Neural crest cell (in vitro differentiated cells): ENCODE measurements at places on chromosomes 1 and 21.

- H3K4me1 ChIP-seq: no peaks in the 10 kb centered on the region
- no peak overlapping the region for H3K4me3 ChIP-seq
- no peak for DNase-seq
- H3K36me3 ChIP-seq: no peaks in the 10 kb centered on the region
These were observed 277.5 kb upstream of the C1orf174 start for GRCh38 chr1:4177425-4178150.

GRCh38 chr1:183025782-183026774 lies 2.9 kb downstream of the LAMC1 start:
- H3K36me3 ChIP-seq: no peaks in the 10 kb centered on the region
- no peak for DNase-seq
- no peak overlapping the region for H3K27ac ChIP-seq
- no peaks in the 10 kb centered on the region for H3K27me3 ChIP-seq

DNA sequence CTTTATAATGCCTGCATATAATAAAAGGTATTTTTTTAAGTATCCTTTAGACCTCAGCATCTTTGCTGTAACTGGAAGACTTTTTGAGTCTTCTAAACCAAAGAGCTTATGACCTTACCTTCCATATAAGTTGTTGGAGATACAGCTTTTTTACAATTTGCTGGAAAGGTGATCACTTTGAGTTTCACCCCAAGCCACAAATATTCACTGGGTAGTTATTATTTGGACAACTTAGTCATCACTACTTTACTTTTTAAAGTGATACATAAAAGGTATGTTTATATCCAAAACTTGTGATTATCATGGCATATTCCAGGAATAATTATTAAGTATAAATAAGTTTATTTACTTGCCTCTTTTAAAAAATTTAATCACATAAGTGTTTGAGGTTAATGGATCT lies 246.7 kb upstream of the NRIP1 start:
- DNase-seq: no peak
- H3K27ac ChIP-seq: no peak overlapping the region
- H3K4me3 ChIP-seq: no peak overlapping the region
- H3K27me3 ChIP-seq: no peaks in the 10 kb centered on the region

GRCh38 chr1:8303141-8303540 lies 14.8 kb upstream of the SLC45A1 start:
- H3K4me3 ChIP-seq: no peak overlapping the region
- no peak overlapping the region for H3K27ac ChIP-seq
- DNase-seq: no peak
- peaks cover 5% of the 10 kb centered on the region for H3K27me3 ChIP-seq
- H3K36me3 ChIP-seq: no peaks in the 10 kb centered on the region
- peaks cover 26% of the 10 kb centered on the region for H3K4me1 ChIP-seq

GRCh38 chr1:247430434-247430833 lies 14.5 kb downstream of the NLRP3 start:
- no peak overlapping the region for H3K4me3 ChIP-seq
- peaks cover 2% of the 10 kb centered on the region for H3K27me3 ChIP-seq
- no peaks in the 10 kb centered on the region for H3K4me1 ChIP-seq
- H3K36me3 ChIP-seq: no peaks in the 10 kb centered on the region
- no peak overlapping the region for H3K27ac ChIP-seq

DNA sequence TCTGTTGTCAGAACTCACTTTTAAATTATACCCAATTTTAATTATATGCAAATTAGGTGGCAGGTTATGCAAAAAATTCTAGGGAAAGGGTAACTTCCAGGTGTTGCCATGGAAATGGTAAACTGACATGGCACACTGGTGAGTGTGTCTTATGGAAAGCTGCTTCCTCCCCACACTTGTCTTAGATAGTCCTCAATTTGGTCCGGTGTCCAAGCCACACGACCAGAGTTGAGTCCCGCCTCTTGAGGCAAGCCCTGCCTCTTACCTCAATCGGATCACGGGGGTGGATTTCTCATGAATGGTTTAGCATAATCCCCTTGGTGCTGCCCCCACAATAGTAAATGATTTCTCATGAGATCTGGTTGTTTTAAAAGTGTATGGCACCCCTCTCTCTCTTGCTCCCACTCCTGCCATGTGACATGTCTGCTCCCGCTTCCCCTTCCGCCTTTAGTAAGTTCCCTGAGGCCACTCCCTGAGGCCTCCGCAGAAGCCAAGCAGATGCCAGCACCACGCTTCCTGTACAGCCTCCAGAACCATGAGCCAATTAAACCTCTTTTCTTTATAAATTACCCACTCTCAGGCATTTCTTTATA lies 74.9 kb downstream of the MATN1 start:
- DNase-seq: no peak
- peaks cover 4% of the 10 kb centered on the region for H3K4me1 ChIP-seq
- H3K36me3 ChIP-seq: no peaks in the 10 kb centered on the region
- H3K27ac ChIP-seq: no peak overlapping the region

DNA sequence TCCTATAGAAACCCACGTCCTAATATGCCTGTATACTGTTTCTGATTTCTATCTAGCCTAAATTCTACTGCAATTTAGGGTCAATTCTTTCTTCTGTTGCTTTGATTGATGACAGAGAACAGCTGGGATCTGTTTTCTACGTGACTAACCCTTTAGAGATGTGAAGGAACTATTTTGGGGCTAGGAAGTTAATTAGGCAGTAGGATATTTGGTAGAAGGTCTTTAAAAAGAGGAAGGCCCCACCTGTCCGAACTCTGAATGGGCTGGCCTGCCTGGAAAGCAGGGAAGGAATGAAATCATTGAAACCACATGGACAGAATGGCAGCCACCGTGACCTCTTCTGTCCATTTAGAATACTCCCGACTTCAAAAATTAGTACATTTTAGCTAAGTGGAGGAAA lies 21.0 kb downstream of the EIF2D start:
- no peak overlapping the region for H3K27ac ChIP-seq
- no peak overlapping the region for H3K4me3 ChIP-seq
- no peak for DNase-seq
- peaks cover 15% of the 10 kb centered on the region for H3K4me1 ChIP-seq
- H3K27me3 ChIP-seq: no peaks in the 10 kb centered on the region

- H3K27me3 ChIP-seq: no peaks in the 10 kb centered on the region
- no peak overlapping the region for H3K4me3 ChIP-seq
- DNase-seq: no peak
- H3K27ac ChIP-seq: no peak overlapping the region
- peaks cover 14% of the 10 kb centered on the region for H3K4me1 ChIP-seq
- H3K36me3 ChIP-seq: peaks cover 23% of the 10 kb centered on the region
These were observed 48.7 kb downstream of the MRPS6 start for GRCh38 chr21:34122047-34122446.

DNA sequence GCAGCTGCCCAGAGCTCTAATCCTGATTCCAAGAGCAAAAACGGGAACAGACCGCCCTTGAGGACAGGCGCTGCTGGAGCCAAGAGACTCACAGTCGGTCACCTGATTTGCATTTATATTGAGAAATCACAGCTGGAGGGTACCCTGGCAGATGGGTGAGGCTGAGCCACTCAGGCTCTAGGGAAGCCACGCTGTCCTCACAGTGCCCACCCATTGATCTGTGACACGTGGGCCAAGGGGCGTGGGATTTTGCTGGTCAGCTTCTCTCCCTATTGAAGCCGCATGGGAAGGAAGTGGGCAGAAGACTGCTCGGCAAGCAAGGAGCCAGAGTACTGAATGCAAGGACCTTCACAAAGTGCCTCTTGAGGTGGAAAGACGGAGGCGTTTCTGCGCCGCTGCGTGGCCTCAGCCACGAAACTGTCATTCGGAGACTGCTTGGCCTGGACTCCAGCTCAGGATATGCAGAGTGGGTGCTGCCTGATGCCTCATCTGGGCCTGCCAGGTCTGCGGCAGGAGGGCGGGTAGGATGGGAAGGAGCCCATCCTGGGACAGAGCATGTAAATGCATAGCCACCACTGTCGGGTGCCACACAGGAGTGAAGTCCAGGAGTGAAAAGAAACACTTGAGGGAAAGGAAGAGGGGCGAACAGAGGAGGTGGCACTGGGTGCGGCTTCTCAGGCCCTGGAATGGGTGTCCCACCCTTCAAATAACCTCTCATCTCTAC lies 139.8 kb downstream of the PGBD5 start:
- no peaks in the 10 kb centered on the region for H3K4me1 ChIP-seq
- H3K36me3 ChIP-seq: peaks cover 2% of the 10 kb centered on the region
- DNase-seq: no peak
- H3K4me3 ChIP-seq: no peak overlapping the region

GRCh38 chr1:213008564-213008963 lies 7.1 kb downstream of the ANGEL2 start:
- DNase-seq: no peak
- H3K27me3 ChIP-seq: no peaks in the 10 kb centered on the region
- H3K36me3 ChIP-seq: no peaks in the 10 kb centered on the region
- peaks cover 7% of the 10 kb centered on the region for H3K4me1 ChIP-seq

DNA sequence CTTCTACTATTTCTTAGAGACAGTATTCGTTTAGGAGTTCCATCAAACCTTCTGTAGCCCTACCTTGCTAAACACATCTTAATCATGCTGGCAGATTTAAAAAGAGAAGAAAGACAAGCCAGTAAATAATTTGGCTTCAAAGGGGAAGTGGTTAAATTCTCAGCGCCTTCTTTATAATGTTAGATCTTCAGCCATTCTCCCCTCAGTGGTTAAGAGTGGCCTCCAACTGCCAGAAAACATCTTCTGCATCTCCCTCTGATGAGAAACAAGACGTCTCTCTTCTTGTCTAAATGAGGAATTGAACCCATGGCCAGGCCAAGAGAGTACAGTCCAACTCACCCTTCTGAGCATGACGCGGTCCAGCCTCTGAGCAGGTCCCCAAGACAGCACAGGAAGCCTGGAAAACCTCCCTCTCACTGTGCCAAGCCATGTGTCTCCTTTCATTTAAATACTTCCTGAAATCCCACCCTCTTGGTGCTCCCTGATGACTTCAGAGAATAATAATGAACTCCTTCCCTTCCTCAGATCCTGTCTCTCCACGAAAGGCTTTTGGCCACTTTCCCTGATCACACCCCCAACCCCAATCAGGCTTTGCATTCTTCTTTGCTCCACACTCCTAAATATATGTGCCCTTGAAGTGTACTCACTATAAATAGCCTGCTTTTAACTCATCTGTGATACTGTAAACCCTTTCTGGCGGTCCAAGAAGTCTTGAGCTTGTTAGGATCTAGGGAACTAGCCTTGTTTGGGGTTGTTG lies 16.4 kb upstream of the LRRC52 start:
- H3K27ac ChIP-seq: peak overlapping the region; percentile 22
- H3K36me3 ChIP-seq: no peaks in the 10 kb centered on the region
- H3K4me3 ChIP-seq: no peak overlapping the region
- H3K27me3 ChIP-seq: peaks cover 10% of the 10 kb centered on the region

GRCh38 chr21:38952890-38953289 lies 147.2 kb downstream of the ETS2 start:
- H3K4me3 ChIP-seq: no peak overlapping the region
- no peaks in the 10 kb centered on the region for H3K27me3 ChIP-seq
- H3K36me3 ChIP-seq: no peaks in the 10 kb centered on the region

- DNase-seq: no peak
- H3K4me1 ChIP-seq: peaks cover 41% of the 10 kb centered on the region
- H3K36me3 ChIP-seq: peaks cover 5% of the 10 kb centered on the region
- H3K4me3 ChIP-seq: no peak overlapping the region
These were observed 10.5 kb downstream of the VANGL1 start for GRCh38 chr1:115652236-115652788.

DNA sequence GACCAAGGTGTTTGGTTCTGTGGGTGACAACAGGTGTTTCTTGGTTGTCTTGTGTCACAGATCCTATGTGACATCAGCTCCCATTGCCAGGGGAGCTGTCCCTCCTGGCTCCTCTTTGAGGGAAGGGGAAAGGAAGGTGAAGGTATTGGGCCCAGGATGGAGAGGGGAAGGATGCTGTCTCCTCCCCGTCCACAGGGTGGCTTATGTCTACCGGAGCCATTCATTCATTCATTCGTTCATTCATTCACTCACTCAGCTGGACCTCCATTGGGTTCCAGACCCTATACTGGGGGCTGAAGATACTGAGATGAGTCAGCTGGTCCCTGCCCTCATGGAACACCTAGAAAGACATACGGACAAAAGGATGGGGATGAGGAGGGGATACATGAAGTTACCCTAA lies 38.9 kb downstream of the EPHB2 start:
- H3K4me3 ChIP-seq: no peak overlapping the region
- peaks cover 9% of the 10 kb centered on the region for H3K4me1 ChIP-seq
- no peak overlapping the region for H3K27ac ChIP-seq

GRCh38 chr1:28591708-28592320 lies at the start of gene RAB42:
Gene RAB42, plus strand, starts transcription at chr1:28592265. Its CDS starts 247 bp downstream, at chr1:28592512.
- H3K4me1 ChIP-seq: peaks cover 10% of the 10 kb centered on the region
- H3K36me3 ChIP-seq: no peaks in the 10 kb centered on the region
- H3K27me3 ChIP-seq: peaks cover 7% of the 10 kb centered on the region
- H3K4me3 ChIP-seq: peak within 1 kb of the TSS; percentile 79
- H3K27ac ChIP-seq: no peak within 1 kb of the TSS

DNA sequence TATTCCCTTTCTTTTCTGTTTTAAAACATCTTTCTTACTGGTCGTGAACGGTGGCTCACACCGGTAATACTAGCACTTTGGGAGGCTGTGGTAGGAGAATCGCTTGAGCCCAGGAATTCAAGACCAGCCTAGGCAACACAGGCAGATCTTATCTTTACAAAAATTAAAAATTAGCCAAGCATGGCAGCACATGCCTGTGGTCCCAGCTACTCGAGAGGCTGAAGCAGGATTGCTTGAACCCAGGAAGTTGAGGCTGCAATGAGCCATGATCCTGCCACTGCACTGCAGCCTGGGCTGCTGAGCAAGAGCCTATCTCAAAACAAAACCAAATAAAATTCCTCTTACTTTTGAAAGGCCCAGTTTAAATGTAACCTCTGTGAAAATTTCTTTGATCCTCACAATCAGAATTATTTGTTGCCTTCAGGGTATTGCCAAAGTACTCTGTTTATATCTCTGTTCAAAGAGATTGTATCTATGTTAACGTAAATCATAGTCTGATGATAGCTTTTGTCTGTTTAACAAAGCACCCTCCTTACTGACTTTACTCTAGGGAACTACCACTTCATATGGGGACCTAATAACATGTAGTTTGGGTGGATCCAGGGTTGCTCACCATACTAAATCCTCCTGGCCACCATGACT lies 71.6 kb downstream of the RERE start:
- peaks cover 3% of the 10 kb centered on the region for H3K36me3 ChIP-seq
- no peak for DNase-seq
- no peak overlapping the region for H3K27ac ChIP-seq
- no peaks in the 10 kb centered on the region for H3K4me1 ChIP-seq

DNA sequence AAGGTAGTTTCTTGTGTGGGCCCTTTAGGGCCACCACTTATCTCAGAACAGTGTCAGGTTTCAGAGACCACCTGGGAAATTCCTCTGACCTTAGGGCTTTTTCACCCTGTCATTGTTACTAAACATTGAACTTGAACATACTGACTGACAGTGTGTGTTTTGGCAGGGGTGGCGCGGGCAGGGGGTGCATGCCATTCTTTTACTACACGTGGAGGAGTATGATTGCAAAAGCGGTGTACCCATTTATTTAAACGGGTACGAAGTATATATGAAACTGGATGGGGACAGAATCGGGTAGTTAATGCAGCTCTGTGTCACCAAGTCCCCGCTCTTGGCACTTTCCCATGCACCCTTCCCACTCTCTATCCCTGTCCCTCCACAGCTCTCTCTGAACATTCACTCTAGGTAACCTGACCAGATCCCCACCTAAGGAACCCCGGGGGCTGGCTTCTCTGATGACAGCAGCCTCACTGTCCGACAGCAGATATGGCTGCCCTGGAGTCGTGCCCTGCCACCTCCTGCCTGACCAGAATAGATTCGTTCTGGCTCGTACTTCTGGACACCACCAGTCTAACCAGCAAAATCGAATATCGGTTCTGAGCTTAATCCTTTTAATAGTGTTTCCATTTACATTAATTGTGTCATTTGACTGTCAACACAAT lies 51.3 kb downstream of the NFASC start:
- no peak for DNase-seq
- H3K27me3 ChIP-seq: peaks cover 20% of the 10 kb centered on the region
- no peaks in the 10 kb centered on the region for H3K36me3 ChIP-seq
- H3K4me3 ChIP-seq: no peak overlapping the region
